Stimulated activated CD8-positive, alpha-beta memory T cell treated with anti-CD3 and anti-CD28 coated beads, Interleukin-7, amount 100 ng/mL, for 1 hour (primary cell): ENCODE measurements at places on chromosomes 5 and 9.

DNA sequence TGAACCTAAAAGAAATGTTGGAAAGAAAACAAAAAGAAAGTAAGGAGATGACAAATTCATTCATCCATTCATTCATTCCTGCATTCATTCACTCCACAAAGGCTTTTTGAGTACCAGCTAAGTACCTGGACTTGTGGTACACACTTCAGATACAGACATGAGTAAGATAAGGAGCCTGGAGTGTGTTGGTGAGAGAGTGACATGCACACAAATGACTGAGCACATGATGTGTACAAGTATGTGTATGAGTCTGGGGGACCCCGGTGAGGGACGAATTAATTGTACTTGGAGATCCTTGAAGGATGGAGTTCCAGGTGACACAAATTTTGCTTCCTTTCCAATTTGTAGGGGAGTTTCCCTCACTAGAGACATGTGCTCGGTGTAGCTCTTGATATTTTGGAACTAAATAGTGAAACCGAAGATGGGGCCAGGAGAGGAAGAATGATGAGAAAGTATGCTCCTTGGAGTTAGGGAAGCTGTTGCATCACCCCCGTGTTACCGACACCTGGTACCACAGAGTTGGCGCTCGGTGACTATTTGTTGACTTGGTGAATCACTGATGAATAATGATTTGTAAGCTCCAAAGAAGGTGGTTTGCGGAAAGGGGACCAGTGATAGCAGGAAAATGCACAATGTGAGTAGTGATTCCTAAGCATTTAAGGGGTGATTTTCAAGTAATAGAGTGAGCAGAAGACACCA is 509.8 kb downstream of the CCDC171 start:
- no peak for DNase-seq

DNA sequence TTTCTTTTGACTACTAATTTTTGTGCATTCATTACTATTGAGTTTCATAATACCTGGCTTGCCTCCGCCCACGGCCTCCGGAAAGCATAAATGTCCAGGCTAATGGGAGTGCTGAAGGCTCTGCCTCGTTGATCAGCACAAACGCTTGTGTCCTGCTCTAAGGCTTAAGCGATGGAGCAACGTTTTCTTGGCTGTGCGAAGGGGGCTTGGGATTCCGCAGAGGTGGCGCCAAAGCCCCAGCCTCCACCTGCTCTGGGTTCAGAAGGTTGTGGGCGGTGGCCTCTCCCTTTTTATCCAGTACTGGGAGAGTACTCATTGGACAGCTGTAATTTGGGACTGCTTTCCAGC is 19.7 kb downstream of the ANXA2R start:
- DNase-seq: no peak

GRCh38 chr5:117863586-117864296 is 1124.6 kb downstream of the DTWD2 start:
- no peak for DNase-seq

- DNase-seq: no peak
Measured at GRCh38 chr9:109401169-109401989, 80.5 kb upstream of the EPB41L4B start.

DNA sequence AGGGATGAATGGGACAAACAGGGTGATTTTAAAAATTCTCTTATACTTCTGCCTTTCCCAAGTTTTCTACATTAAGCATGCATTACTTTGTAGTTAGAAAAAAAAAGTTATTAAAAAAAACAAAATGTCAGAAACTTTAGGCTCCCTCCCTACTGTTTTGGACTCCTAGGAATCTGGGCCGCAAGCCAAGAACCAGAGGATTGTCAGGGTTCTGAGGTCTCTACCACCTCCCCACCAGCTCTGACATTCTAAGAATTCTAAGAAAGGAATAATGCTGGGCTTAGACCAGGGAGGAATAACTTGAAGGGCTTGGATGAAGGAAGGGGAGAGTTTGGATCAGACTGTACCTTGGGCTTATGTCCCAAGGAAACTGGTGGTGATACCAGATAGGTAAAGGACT is 1.1 kb upstream of the ARHGEF39 start:
- no peak for DNase-seq

GRCh38 chr9:107024193-107024592 is 161.2 kb downstream of the ZNF462 start:
- no peak for DNase-seq

DNA sequence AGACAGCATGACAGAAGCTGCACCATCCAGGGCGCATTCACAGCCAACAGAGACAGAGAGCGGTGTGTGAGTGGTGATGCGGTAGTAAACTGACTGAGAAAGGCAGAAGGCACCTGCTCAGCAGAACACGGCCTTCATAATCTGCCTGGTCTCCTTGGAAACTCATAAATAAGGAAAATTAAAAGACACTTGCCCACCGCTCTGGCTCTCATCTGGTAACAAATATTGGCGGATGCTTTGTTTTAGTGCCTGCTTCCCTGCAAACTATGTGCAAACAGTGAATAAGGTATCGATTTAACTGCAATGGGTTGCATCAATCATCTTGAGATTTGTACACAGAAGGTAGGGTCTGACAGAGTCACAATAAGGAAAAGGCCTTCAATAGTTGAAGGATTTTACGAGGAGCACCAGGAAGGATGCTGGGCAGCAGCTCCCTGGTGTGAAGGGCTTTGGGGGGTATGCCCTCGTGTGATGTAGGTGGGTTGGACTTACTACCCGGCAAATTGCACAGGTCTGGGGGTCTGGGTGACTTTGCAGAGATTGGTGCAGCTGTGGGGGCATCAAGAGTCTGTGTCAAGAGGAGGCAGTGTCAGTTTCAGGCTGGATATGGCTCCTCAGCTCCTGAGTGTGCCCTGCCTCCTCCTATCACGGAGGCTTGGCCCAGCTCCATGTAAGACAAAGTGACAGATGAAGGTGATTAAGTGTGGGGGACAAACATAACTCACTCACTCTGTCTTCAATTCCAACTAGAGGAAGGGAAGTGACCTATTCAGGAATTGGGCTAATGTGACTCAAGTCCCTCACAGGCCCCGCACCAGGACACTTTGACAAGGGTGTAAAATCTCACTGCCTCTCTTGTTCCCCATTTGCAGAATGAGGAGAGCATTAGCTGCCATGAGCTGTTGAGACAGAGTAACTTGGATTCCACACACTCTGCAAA is 166.7 kb downstream of the ICE1 start:
- no peak for DNase-seq

DNA sequence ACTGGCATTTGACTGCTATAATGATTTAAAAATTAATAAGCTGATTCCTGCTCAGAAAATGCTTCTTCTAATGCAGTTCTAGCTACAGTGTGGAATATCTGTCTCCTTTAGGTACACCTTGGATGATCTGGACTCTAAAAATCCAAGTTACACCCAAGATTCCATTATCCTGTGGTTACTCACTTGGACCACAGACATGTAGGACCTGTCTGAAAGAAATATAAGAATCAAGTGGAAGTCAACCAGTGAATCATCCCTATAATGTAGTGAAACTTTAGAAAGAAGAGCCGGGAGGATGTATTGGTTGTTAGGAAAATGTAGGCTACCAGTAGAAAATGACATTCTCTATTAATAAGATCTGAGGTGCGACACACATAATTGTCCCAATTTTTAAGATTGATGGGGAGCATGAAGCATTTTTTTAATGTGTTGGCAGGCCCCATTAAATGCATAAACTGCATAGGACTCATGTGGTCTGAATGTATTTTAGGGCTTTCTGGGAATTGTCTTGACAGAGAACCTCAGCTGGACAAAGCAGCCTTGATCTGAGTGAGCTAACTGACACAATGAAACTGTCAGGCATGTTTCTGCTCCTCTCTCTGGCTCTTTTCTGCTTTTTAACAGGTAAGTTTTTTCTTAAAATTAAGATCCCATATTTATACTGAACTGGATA is at the start of gene SPINK6:
Gene SPINK6, plus strand, starts transcription at position 512 of the 673 bp plus-strand sequence. Its CDS starts 55 bp downstream, at position 567.
- no peak for DNase-seq

- no peak for DNase-seq
Measured at GRCh38 chr9:87359264-87359663, 138.4 kb upstream of the DAPK1 start.

- DNase-seq: no peak
Measured at GRCh38 chr5:82922086-82922734, 155.0 kb downstream of the TMEM167A start.

DNA sequence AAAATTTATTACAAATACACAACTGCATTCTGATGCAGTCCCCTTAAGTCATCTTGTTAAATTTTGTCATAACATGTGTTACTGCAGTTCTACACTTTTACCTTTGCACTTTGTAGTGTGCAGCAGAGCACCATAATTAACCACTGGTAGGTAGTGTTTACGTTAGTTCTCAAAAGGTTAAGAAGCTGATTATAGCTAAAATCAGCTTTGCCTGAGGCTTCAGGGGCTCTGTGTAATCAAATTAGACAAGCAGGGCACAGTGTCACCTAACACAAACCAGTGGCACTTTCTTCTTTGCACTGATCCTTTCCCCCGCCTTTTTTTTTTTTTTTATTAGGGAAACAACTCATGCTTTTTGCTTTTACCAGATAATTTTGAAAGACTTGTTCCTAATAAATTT is 26.1 kb downstream of the POU5F2 start:
- no peak for DNase-seq

- DNase-seq: no peak
Measured at GRCh38 chr9:72309364-72310133, 55.5 kb downstream of the ZFAND5 start.

DNA sequence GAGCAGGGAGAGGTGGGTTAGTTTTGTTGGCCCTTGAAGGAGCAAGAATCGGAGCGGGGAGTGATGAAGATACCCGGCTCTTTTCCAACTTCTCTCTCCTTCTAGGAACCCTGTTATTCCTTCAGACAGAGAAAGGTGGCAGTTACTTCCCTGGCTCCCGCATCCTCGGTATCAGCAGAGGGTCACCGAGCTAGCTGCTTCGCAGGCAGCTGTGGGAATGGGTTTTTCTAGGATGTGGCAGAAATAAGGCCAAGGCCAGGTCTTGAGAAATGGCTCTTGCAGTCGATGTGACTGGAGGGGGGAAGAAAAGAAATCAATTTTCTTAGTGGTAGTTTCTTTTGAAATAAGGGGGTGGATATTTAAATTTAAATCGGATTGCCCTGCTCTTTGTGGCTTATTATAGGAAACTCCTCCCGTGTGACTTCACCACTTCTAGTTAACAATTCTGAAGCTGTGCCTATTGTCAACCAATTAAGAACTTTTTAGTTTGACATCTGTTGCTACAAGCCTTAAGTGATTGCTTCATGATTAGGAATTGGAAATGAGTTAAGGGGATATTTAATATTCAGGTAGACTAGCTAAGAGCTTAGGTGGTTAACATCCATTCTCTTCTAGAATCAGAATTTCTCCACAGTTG is 1.4 kb downstream of the SAP30L start:
- DNase-seq: no peak

DNA sequence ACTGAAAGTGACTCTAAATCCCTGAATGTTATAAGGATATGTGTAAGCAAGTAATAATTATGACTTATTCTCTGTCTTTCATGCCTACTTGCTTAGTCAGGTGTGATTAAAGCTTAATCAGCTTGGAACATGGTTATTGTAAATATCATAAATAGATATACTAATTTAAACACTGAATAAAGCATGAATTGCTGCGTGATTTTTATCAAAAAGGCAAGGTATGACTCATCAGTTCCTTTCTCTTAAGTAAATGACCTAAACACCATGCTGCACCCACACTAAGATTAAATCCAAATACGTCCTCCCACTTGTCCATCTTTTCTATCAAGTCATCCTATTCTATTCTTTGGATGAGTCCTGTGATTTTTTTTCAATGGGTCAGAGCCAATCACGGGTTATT is 124.6 kb upstream of the MTAP start:
- DNase-seq: no peak

DNA sequence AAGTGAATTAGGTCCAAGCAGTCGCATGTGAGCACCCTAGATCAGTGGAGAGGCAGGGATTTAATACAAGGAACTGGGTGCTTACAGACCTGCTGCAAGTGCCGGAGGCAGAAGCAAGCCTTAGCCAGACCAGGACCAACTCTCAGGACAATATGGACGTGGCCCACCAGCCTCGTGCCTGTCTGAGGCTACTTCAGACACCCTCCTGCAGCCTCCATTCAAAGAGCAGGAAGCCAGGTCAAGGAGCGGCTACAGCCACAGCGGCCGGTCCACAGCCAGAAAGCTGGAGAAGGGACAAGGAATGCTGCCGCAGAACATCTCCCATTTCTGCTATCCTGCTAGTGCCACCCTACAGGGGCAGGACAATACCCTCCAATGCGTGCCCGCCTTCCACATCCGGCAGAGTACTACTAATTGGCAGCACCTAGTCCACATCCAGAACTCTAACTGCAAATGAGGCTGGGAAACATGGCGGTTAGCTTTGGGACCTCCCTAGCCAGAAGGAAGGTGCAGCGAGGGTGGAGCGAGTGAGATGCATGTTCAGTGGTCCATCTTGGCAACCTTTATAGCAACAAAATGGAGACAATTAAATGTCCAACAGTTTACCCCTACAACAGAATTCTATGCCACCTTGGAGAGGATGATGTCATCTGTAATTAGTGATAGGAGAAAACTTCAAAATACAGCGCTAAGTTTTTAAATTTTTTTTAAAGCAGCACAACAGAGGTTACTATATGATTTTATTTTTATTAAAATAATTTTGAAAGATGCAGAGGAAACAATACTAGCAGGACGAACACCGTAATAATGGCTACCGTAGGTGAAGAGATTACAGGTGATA is 1.0 kb upstream of the ALDH1B1 start:
- no peak for DNase-seq

- DNase-seq: no peak
Measured at GRCh38 chr5:177447066-177447610, 524 bp downstream of the PRR7 start.

DNA sequence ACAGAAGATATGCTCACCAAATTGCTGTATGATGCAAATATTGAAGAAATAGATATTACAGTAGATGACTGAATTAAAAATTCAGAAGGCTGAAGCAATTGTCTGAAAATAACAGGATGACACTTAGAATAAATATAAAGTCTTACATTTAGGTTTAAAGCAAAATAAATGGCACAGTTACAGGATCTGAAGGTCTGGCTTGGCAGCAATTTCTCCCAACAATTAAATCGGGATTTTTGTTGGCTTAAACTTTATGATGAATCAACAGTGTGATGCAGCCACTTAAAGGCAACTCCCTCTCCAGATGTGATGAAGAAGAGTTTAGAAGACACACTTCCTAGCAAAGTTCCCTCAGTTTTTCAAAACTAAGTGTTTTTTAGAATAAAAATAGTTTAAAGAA is 80.5 kb downstream of the NREP start:
- DNase-seq: no peak

GRCh38 chr5:97037819-97038218 is 101.9 kb downstream of the LNPEP start:
- no peak for DNase-seq

- no peak for DNase-seq
Measured at GRCh38 chr5:57102905-57103255, 71.0 kb upstream of the GPBP1 start.

GRCh38 chr5:131640043-131640856 is 5.2 kb upstream of the RAPGEF6 start:
- peak; percentile 11 for DNase-seq

GRCh38 chr5:95035891-95036685 is 248.8 kb downstream of the MCTP1 start:
- no peak for DNase-seq
